ENCODE measurements at places on chromosomes 6 and 20. TPM values are rescaled to one million over a fixed set of nuclear protein-coding genes. Genes with fewer than 3 reads are reported as not detected.

EPPIN gene
- not detected for total RNA-seq

SLC18B1 gene
- 11.5 TPM for total RNA-seq

KCNK17 gene
- total RNA-seq, result not detected

NOX3 gene
- total RNA-seq, result not detected

WFDC10B gene
- total RNA-seq, result not detected

SLC22A3 gene
- total RNA-seq, result 0.58 TPM

HLA-DPB1 gene
- 1.8 TPM for total RNA-seq

HTR1E gene
- not detected for total RNA-seq

TGM3 gene
- under 0.01 TPM for total RNA-seq

FAM83B gene
- total RNA-seq, result under 0.01 TPM

PHACTR1 gene
- total RNA-seq, result 2.3 TPM

GINM1 gene
- 56.6 TPM for total RNA-seq

SMPDL3A gene
- 18.0 TPM for total RNA-seq

LATS1 gene
- total RNA-seq, result 11.1 TPM

ADAM33 gene
- 136 TPM for total RNA-seq

HS3ST5 gene
- not detected for total RNA-seq

DUSP22 gene
- 22.3 TPM for total RNA-seq
